Esophagus squamous epithelium (tissue), 5 donors: ENCODE measurements at places on chromosomes 4 and X.

GRCh38 chrX:122245943-122246342 lies 938.1 kb upstream of the GRIA3 start:
- no peak for DNase-seq

- no peak for DNase-seq
Observed at GRCh38 chrX:129540722-129541184, 694 bp downstream of the OCRL start.

DNA sequence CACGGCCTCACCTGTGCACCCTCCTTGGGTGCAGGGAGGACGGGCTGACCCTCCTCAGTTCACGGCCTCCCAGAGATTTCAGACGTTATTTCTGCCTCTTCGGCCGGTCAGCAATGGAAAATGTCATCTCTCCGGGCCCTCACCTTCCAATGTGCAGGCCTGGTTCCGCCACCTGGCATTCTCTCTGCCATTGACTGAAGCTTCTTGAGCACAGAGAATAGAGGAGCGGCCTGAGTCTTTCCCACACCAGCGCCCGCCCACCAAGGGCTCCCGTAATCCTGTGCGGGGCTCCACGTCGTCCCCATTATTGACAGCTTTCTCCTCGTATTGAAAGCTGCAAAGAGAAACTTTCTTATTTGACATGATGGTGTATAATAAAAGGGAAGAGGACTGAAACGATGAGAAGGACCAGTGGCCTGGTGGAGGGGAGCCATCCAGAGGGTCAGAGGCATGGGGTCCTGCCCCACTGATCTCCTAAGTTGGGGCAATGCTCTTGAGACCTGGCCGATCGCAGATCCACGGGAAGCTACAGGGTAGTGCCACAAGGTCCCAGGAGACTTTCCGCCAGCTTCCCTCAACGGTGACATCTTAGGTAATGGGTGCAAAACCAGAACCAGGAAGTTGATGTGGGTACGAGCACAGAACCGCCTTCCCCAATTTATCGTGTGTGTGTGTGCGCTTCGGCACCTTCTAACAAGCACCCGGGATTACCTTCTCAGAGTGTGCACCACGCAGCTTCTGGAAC lies 20.6 kb downstream of the HTRA3 start:
- DNase-seq, result no peak

GRCh38 chr4:55079451-55080173 lies 45.8 kb downstream of the KDR start:
- DNase-seq, result no peak

DNA sequence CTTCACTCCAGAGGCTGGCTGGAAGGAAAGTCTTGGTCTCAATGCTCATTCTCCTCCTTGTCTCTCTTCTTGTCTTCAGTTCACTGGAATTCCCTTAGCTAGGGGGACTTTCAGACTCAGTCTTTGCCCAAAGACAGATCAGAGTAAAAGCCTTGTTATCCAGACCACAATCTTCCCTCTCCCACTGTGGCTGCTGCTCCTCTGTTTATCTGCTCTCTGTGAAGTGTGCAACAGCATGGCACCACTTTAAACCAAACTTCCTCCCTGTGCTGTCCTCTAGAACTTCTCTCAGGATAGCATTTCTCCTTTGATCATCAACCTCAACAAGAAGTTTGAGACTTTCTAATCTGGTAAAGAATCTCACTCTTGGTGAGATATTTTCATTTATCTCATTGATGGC lies 530.1 kb upstream of the SLIT2 start:
- DNase-seq, result no peak

DNA sequence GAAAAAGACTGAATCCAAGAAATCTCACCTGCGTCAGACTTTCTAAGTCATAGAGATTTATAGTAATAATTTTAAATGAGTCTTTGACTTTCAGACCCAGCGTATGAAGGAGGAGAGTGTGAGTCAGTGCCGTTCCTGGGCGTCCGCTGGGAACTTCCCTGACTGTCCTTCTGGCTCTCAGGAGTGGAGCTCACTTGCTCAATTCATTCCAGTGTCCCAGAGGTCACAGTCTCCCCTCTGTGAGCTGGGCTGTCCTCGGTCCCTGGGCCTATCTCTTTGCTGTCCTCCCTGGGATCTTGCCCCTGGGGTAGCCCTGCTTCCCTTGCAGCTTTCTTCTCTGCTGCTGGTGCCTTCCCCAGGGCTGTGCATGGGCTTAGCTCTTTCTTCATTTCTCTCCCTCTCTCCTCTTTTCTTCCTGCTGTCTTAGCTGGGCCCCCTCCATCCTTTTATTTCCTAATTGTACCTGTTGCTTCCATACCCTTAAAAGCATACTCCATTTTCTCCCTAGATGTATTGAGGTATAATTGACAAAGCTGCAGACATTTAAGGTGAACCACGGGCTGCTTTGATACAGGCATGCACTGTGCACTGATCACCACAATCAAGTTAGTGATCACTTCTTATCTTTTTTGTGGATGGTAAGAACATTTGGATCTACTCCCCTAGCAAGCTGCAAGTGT lies 11.6 kb downstream of the SORBS2 start:
- no peak for DNase-seq

GRCh38 chrX:63012574-63012973 lies 338.6 kb downstream of the SPIN4 start:
- DNase-seq, result no peak

DNA sequence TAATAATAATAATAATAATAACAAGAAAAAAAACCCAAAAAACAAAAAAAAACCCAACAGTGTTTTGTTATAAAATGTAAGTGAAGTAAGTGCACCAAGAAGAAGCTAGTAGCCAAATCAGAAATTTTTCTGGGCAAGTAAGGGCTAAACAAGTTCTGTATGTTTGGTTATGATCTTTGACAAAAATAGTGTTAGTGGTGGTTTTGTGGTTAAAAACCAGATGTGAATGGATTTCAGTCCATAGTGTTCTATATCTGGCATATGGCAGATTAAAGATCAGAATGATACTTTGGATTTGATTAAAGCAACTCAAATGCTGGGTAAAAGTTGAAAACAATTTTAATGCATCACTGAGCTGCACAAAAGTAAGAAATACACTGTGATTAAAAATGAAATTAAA lies 116.5 kb upstream of the NDST4 start:
- DNase-seq, result no peak

- no peak for DNase-seq
Observed at GRCh38 chrX:40278340-40279090, 180.8 kb upstream of the BCOR start.

DNA sequence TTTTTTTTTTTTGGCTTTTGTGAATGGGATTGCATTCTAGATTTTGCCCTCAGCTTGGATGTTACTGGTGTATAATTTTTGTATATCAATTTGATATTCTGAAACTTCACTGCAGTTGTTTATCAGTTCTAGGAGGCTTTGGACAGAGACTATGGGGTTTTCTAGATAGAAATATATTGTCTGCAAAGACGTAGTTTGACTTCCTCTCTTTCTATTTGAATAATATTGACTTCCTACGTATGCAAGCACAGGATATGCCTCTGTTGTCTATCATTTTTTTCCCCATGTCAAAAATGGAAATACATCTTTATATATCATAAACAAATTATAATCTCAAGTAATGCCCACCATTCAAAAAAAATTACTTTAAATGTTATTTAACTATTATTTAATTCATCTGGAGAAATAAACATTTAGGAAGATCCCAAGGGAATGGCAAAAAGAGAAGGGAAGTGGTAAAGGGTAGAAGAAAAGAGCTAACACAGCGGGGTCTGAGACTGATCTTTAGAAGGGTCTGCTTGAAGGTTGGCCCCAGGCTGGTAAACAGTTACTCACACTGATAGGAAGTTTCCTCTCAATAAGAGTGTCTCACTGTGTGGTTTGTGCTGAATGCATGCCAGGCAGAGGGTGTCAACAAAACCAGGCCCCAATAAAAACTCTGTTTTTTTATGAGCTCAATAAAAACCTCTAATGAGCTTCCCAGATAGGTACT lies 35.7 kb downstream of the ZNF518B start:
- DNase-seq, result no peak

DNA sequence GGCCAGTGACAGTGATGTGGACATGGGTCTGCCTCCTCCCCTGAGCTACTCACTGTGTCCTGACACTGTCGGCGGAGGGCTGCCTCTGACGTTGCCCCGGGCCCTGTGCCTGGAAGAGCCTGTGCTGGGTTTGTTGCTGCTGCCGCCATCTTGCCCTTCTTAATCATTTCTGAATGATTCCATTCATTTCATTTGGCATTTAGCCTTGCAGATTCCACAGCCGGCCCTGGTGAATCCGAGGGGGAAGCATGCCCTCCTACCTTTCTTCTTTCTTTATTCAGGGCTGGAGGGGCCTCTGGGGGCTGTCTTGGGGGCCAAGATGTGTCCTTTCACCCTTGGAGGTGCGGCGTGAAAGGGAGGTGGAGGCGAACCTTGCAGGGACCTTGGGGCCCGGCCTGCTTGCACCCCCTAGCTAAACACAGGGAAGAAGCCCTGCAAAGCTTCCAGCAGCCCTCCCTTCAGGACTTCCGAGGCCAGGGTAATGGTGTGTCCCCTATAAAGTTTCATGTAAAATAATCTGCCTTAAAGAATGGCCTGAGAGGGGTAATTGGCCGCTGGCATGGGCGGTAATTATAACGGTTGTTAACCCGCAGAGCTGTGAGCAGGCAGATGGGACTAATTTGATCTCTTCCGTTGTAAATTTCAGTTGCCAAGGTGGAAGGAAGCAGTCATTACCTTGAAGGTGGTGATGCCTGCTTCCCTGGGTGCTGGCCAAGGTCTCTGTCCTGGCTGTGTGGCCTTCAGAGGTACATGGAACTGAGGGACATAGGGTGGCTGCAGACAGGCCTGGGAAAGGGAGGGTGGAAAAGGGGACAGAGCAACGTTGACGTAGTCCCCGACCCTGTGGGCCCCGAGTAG lies 92.3 kb downstream of the PSAPL1 start:
- no peak for DNase-seq

GRCh38 chr4:54723820-54724219 lies 66.1 kb downstream of the KIT start:
- no peak for DNase-seq

DNA sequence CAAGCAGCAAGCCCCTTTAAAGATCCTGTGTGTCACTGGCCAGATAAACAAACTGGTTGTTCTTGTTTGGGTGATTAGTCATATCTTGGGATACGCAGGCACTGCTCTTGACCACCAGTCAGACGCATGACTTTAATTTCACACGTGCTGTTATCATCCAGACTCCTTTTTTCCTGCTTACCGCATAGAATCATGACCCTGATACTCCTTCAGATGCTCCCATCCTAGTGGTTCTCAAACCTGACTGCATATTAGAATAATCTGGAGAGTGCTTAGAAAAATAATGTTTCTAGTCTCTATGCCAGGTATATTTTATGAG lies 78.8 kb downstream of the CLDN22 start:
- no peak for DNase-seq

DNA sequence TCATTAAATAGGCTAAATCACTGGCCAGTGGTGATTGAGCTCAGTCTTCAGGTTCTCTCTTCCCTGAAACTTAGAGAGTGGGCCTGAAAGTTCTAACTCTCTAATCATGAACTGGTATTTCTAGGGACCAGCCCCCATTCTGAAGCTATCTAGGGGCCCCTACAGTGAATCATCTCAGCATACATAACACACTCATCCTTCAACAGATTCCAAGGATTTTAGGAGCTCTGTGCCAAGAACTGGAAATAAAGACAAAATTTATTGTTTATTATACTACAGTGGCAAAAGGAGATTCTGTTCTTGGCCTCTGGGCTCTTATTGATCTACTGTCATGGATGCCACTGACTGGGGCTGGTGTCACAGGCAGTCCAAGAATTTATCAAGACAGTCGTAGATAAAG lies 263.8 kb upstream of the IGFBP7 start:
- no peak for DNase-seq

GRCh38 chr4:60890743-60891142 lies 309.4 kb upstream of the ADGRL3 start:
- DNase-seq, result no peak

DNA sequence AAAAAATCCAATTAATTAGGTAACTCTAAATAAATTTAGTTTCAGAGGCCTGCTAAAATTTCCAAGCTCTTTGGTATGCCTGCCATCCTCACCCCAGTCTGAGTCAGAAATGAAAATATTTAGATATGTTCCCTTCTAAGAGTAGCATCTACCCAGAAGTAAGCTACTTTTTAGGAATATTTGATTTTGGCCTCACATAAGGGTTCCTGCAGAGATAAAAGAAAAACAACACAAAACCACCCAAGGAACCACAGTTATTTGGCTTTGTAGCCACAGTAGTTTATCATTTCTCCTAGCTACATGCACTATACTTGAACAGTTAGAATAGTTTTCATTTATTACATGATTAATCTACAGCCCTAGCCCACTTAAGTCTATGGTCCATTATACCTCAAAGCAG lies 192.6 kb upstream of the FAM241A start:
- no peak for DNase-seq

DNA sequence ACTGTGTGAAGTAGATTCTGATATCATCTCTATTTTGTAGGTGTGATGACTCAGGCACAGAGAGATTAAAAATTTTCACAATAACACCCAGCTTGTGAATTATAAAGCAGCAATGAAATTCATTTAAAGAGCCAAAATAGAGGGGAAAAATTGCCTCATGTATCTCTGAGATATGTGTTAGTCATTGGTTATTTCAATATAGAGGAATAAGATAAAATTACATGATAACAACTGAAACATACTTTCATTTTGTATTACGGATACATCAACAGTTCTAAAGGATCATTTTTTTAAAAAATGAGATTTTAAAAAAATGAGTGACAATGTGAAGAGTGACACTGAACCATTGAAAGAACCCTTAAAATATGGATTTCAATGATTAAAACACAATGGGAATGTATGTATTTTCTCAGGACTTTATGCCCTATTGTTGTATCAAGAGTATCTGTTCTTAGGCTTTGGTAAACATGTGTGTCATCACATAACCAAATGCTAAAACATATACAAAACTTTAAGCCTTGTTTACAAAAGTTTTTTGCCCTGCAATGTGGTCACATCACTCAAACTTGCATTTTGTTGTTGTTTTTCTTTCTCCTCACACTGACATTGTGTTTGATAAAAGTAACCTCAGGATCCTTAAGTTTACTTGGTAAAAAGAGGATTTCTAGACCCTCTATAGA lies 221.3 kb downstream of the ANTXR2 start:
- DNase-seq, result no peak

- no peak for DNase-seq
Observed at GRCh38 chrX:100721328-100721727, 10.6 kb downstream of the SYTL4 start.

DNA sequence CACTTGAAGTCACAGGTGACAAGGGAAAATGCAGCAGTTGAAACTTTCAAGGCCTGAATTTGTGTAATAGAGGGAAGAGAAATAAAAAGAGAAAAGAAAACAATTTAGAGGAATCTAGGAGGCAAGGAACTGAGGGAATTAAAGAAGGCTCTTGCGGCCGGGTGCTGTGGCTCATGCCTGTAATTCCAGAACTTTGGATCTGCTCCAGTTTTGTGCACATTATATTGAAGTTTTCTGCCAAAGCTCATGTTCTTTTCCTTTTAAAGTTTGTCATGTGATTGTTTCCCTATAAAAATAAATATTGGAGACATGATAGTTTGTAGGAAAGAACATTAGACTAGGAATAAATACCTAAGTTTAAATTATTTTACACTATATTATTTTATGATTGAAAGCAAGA lies 433.9 kb upstream of the CPEB2 start:
- no peak for DNase-seq

GRCh38 chr4:137443031-137443800 lies 89.1 kb downstream of the PCDH18 start:
- DNase-seq, result no peak

- DNase-seq, result no peak
Observed at GRCh38 chr4:168584321-168584771, 87.5 kb downstream of the PALLD start.

GRCh38 chr4:40613456-40613855 lies 16.2 kb downstream of the RBM47 start:
- DNase-seq, result no peak
